ENCODE measurements at places on chromosomes 2 and 18.
A peak's percentile ranks its signal among the peaks of the same experiment; 100 is the strongest.

DNA sequence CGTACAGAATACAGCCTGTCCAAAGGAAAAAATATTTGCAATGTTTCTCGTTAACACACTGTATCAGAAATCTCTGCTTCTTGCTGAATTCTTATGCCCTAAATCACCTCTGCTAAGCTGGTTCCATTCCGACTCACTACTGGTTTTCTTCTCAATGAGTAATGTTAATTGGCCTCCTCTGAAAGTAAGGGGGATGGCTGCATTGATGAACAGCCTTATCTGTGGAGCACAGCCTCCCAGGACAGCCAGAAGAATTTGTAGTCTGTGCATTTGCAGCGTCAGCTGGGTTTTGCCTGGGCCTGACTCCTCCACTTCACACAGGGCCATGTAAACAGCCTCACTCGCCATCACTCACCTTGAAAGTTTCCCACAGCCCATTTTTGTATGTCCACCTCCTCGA lies 127.7 kb downstream of the RNF152 start:
- peak; percentile 52 for DNase-seq

DNA sequence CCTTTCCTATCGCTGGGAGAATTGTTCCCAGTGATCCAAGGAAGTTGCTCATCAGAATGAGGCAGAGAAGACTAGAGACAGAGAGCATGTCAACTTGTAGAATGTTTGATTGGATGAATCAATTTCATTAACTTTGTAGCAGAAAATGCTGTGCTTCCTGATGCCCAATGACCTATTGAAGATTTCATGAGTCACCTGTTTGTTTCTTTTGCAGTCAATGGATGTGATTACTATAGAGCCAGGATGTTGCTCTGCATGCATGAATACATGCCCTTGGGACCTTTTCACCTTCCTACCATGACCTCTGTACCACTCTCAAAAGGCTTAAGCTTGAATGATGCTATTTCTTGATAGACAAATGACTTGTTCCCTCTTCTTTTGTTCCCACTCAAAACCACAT lies 23.3 kb downstream of the SCG2 start:
- DNase-seq, result no peak

DNA sequence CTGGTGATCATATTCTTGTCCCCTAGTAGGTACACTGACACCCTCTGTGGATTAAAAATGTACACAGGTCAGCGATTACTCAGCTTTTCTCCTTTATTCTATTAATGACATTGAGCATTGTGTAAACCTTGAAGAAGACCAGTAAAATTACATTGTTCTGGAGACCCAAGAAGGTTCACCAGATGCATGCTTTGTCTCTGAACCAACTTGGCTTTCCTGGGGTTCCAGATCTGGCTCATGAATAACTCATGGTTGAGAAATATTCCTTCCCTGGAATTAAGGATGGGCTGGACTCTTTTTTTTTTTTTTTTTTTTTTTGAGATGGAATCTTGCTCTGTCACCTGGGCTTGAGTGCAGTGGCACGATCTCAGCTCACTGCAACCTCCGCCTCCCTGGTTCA lies 11.9 kb downstream of the LBH start:
- no peak for DNase-seq

DNA sequence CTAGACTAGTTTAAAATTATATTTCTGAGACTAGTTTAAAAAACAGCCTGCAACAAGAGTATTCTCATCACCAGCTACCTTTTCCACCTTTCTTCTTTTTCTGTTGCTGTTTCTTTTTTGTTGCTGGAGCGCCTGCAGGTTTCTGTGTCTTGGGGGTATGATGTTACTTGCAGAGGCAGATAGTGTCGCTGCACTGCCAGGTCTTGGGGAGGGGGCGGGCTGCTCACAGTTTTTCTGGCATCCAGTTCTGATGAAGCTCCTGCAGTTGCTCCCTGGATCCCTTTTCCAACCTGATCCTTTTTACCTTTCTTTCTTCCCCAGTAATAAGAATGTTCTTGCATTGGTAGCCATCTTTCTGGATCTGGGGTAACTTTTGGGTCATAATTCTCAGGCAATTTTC lies 8.0 kb upstream of the C18orf32 start:
- no peak for DNase-seq

DNA sequence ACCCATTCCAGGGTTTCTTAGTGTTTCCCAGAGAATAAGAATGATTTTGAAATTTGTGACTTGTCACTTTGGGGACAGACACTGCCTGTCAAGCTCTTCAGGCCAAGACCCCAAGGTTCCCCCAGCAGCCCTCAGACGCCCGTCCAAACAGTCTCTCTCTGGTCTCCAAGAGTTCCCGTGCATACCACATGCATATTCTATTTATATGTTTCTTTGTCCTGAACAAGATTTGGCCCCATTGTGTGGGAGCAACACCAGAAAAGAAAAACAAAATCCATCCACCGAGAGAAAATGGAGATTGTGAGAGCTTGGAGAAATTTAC lies 52.2 kb upstream of the CTAGE1 start:
- no peak for DNase-seq

DNA sequence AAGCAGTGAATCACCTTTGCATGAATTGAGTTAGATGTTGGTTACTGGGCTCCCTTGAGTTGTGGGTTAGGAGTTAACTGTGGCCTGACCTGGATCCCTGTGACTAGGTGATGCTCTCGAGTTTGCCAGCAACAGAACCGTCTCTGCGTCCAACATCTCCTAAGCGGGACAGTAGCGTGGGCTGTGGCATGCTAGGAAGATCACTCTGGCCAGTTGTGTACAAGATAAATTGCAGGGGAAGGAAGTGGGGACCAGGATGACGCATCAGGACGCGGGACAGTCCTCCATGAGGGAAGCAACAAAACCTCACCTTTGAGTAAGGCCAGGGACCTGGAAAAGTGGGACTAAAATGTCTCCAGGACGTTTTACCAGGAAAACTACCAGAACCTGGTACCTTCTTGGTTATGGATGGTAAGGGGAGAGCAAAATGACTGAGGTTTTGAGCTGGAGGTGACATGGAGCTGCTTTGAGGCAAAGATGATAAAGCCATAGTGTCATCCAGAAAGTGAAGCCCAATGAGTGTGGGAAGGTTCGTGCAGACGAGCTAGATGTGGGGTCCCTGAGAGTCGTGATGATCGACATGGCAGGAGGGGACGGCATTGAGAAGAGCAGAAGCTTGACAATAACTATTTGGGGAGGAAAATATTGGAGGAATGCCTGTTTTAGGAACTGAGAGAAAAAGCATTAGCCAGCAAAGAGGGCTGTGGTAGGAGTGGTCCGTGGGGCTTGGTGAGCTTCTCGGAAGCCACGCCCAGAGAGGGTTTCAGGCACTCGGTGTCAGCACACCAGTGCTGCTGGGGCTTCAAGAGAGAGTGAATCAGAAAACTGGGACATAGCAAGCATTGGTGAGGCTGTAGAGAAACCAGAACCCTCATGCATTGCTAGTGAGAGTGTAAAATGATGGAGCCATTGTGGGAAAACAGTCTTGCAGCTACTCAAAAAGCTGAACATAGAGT lies 95.1 kb downstream of the SMAD7 start:
- DNase-seq, result no peak

- peak; percentile 83 for DNase-seq
Observed at GRCh38 chr18:42446195-42446594, 491.2 kb downstream of the PIK3C3 start.

DNA sequence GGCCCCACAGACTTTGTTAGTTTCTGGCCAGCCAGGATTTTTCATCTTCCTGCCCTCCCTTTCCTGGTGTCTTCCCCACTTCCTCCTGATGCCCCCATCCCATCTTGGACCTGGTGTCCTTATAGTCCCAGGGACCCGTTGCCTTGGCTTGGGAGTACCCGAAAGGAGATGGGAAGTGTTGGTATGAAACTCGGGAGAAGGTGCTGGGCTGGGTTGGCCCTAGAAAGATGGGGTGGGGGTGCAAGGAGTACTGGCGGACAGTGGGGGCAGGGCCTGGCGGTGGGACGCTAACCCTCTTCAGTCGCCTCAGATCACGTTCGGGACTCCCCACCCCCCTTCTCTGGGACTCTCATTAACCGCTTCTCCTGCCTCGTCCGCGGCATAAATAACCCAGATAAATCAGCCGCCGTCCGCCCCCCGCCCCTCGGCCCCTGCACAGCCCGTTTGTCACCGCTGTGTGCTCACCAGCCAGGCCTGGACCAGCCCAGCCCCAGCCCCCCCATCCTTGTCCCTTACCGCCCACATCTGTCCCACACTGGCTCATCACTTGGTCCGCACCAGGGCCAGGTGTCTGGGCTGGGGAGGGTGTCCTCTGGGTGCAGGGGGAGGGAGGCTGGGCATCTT lies 3.7 kb upstream of the ASIC4 start:
- DNase-seq, result no peak

Measured in NCI-H226 (cell line).